Stimulated activated CD4-positive, alpha-beta T cell treated with anti-CD3 and anti-CD28 coated beads, Interleukin-1b, Interleukin-23, amount 100 ng/mL, for 1 hour (primary cell): ENCODE measurements at places on chromosomes 7 and 10.

- DNase-seq = no peak
Observed at GRCh38 chr10:122450353-122450990, 4.0 kb upstream of the ARMS2 start.

GRCh38 chr7:30308389-30308788 lies 24.0 kb downstream of the ZNRF2 start:
- DNase-seq = no peak

GRCh38 chr7:40232242-40232893 lies 97.6 kb downstream of the SUGCT start:
- DNase-seq = no peak

DNA sequence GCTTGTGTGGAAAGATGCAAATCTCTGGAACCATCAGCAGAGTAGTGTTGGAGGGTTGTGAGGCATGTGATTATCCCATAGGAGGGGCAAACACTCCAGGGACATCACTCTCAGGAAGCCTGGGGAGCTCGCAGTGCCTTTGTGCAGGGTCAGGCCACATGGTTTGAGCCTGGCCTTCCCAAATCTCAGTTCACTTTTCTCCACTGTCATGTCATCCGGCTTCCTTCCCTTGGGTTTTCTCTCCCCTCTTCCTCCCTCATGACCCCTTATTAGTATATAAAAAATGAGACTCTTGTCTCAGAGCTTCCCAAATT lies 20.4 kb downstream of the TSPAN14 start:
- no peak for DNase-seq

DNA sequence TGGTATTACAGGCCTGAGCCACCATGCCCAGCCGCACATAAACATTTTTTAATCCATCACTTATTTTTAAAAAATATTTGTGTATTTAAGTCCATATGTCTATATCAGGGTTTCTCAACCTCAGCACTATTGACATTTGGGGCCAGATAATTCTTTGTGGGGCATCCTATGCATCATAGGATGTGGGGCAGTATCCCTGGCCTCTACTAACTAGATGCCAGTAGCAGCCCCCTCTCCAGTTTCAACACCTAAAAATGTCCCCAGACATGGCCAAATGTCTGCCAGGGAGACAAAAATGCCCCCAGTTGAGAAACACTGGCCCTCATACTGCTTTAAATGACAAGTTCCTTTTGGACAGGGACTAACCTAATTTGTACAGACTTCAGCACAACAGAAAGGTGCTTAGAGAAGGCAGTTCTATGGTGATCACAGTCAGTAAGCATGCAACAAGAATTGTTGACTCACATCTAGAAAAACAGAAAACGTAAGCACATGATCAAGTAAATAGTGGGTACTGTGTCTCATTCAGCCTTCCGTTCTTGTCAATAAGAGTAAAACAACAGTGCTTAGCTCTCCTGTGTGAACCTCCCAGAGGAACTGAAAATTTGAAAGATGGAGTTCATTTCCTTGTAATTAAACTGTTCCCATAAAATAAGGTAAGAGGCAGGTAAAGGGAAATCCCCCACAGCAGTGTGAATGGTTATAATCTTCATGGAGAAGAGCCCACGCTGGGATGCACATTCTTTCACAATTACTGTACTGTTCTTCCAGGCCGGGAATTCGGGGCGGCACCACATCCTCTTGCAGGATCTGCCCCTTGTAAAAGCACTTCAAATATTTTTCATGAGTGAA lies 17.3 kb upstream of the ADRB1 start:
- no peak for DNase-seq

- no peak for DNase-seq
Observed at GRCh38 chr7:54846273-54846672, 87.3 kb upstream of the SEC61G start.

GRCh38 chr7:139676390-139676789 lies 101.4 kb downstream of the HIPK2 start:
- no peak for DNase-seq

DNA sequence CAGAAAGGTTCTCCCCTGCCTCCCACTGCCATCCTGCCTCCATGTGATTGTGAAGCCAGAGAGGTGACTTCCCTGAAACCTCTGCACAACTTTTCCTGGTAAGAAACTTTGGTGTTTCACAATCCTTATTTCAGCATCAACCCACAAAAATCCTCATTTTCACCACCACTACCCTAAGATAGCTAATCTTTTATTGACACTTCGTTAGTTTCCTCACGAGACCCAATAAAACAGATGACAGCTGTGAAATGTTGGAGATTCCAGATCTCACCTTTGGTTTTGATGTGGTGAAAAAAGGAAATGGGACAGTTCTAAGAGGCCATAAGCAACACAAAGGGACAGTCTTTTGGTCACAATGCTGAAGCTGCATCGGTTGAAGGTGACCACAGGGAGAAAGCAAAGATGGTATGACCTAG lies 59.9 kb upstream of the TM9SF3 start:
- DNase-seq = no peak

DNA sequence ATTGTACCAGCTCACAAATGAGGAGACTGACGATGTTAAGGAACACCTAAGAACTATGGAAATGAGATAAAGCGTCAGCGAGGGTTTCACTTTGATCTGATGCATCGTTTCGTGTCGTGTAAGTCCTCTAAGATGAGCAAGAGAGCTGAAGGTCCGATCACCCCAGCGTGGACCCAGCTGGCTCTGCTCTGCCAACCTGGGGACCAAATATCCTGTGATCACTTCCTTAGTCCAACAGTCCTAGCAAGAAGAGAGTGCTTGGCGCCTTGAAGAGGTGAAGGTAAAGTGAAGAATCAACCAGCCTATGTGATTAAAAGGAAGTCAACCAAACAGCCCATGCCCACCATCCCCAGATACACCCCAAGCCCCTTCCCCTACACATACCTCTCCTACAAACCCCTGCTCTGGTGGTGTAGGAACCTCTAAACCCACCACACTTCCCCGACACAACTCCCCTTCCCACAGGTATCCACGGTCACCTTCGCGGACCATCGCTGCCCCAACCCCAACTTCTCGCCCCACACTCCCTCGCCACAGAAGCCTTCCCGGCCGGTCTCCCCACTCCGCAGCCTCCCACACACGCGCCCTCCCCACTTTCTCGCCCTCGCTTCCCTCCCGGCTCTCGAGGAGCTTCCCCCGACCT lies 722 bp downstream of the UPF2 start:
- no peak for DNase-seq

DNA sequence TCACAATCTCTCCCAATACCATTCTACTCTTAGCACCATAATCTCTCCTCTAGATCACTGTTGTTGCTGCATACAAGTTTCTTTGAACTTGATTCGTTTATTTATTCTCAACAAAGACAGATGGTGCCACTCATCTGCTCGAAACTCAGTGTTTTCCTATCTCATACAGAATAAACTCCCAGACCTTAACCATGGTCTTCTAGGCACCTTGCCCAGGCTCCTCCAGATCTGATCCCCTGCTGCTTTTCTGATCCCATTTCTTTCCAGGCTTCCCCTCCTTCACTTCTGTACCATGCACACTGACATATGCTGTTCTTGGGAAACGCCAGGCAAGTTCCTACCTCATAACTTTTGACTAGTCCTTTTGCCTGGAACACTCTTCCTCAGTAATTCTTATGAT lies 645.7 kb downstream of the DNAJB9 start:
- DNase-seq = no peak
